ENCODE measurements at places on chromosomes 12 and 14.

DNA sequence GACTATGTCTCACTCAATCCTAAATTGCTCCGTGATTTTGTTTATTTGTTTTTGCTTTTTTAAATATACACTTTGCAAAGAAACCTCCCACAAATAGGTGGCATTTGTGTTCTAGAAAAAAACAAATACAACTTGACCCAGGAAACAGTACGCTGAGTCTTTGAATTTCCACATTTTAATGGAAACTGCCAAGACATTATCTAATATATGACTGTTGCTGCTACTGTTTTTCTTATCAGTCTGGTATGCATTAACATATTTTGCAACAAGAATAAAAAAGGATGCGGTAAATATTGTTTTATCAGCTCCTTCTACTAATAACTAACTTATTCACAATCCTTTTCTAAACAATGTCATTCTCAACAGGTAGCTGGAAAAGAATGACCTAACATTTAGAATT lies 187.4 kb downstream of the LRIG3 start:
- no peak for DNase-seq

DNA sequence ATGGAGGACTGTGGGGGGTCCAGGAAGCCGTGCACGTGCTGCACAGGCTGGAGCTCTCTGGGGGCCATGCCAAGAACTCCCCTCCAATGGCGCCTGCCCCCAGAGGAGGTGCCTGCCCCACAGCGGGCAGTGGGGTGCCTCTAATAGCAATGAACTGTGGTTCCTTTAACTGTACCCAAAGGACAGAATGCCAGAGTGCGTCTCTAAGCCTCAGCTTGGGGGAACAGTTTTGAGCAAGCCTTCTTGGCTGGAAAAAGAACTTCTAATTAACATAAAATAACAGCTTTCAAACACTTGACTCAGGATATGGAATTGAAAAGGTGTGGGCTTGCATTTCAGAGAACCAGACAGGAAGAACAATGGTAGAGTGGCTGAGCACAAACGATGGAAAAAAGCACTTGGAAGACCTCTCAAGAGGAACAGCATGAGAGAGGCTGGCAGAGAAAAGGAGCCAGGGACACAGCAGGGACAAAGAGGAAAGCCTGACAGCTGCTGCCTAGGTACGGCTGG lies 195.6 kb downstream of the TTC7B start:
- no peak for DNase-seq

- no peak for DNase-seq
These were observed 246.3 kb downstream of the NUAK1 start for GRCh38 chr12:105892362-105892910.

DNA sequence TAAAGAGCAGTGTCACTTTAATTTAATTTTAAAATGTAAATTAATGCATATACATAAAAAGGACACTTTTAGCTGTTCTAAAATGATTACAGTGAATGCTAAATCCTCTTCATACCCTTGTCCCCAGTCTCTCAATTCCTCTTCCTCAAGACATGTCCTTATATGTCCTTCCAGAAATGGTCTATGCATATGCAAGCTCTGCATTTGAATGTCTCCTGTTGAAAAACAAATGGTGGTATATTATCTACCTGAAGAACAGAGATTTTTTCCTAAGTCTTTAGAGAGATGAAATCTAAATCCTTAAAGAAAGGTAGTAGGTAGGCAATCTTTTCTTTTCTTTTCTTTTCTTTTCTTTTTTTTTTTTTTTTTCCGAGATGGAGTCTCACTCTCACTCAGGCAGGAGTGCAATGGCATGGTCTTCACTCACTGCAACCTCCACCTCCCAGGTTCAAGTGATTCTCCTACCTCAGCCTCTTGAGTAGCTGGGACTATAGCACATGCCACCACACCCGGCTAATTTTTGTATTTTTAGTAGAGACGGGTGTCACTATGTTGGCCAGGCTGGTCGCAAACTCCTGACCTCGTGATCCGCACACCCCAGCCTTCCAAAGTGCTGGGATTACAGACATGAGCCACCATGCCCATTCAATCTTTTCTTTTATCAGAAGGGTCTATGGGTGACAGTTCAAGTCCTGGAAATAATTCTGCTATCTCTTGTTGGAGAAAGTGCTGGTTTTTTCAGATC lies 180.5 kb downstream of the PRKCH start:
- no peak for DNase-seq

GRCh38 chr12:124537525-124538193 lies 29.8 kb downstream of the NCOR2 start:
- DNase-seq: no peak

Measured in CD4-positive, alpha-beta T cell treated with Interleukin-6 at 100 ng/mL for 8 hours (primary cell).